ENCODE measurements at places on chromosomes 11 and 22.

DNA sequence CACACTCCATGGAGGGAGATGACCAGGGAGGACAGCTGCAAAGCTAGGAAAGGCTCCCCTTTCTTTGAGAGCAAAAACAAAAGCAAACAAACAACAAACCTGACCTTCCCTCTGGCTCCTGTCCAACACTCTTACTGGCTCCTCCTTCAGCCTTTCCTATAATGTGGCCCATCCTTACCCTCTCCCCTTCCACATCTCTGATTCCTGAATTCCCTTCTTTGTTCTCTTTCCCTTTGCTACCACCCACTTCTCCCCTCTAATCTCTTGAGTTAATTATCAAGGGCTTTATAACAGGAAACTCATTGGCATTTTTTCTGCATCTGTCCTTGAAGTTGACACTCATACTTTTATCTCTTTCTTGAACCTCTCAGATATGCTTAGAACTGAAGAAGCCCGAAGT, 56.3 kb downstream of the ZNF280B start:
- DNase-seq = no peak

GRCh38 chr11:100467821-100468508, 219.1 kb upstream of the ARHGAP42 start:
- DNase-seq = no peak

GRCh38 chr11:19696073-19696472, 16.6 kb upstream of the NAV2 start:
- DNase-seq = no peak

DNA sequence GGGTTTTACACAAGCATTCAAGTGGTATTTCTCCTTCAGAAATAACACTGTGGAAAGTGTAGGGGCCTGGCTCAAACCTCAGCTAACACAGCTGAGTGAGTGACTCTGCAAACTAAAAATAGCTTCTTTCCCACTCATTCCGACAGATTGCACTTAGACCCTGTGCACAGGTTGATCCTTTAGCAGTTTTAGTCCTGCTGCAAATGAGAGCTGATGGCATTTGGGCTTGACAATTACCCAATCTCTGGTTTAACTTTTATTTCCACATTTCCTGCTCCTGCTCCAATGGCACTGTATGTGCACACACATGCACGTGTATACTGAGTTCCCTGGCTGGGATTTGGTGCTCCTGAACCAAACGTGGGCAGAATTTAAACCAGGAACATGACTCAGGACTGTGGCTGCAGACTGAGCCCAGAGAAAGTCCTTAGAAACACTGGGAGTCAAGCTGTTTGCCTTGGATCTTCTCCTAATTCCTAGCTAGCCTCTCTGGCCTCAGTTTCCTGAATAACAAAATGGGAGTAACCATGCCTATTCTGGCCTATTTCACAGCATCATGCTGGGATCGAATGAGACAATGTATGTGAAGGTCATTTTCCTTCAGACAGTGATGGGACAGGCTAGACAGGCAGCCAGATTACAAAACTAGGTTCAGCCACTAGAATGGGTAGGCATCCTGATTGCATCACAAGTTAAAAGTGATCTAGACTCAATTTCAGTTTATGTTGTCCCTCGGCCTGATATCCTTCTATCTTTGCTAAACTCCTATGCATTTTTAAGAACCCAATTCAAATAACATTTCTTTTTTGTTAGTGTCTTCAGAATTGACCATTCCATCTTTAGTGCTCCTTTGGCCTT, 58.2 kb downstream of the SERGEF start:
- DNase-seq = peak; percentile 36

DNA sequence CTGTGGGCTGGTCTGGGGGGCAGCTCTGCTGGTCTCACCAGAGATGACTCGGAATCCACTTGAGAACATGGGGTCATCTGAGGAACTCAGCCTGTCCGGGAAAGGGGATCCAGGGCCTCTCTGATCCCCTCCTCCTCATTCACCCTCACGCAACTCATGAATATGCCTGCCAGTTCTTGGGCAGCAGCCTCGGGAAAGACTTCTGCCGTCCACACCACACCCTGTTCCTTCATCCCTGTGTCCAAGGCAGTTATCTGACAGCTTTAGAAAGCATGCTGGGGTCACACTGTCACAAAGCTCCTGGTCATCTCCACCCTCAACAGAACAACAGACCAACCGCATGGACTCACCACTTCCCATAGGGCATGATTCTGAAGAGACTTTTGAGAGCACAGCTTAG, 88.3 kb downstream of the AMOTL1 start:
- no peak for DNase-seq

DNA sequence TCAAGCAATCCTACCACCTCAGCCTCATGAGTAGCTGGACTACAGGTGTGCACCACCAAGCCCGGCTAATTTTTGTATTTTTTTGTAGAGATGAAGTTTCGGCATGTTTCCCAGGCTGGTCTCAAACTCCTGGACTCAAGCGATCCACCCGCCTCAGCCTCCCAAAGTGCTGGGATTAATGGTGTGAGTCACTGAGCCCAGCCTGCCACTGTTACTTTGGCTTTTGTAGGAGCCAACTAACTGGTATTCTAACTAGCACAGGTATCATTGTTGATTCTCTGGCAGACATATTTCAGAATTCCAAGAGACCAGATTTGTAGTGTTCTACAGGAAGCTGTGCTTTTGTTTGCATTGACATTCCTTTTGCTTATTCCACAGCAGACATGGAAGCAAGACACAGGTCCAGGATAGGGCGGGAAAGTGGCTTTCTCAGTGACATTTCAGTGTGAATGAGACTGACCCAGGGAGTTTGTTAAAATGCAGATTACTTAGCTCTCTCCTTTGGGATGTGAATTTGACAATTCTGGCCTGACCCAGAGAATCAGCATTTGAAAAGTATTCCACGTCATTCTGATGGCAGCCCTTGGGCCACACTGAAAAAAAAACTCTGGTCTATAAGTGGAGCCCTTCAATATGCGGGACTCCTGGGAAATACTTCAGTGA, 52.2 kb upstream of the PAX6 start:
- no peak for DNase-seq

DNA sequence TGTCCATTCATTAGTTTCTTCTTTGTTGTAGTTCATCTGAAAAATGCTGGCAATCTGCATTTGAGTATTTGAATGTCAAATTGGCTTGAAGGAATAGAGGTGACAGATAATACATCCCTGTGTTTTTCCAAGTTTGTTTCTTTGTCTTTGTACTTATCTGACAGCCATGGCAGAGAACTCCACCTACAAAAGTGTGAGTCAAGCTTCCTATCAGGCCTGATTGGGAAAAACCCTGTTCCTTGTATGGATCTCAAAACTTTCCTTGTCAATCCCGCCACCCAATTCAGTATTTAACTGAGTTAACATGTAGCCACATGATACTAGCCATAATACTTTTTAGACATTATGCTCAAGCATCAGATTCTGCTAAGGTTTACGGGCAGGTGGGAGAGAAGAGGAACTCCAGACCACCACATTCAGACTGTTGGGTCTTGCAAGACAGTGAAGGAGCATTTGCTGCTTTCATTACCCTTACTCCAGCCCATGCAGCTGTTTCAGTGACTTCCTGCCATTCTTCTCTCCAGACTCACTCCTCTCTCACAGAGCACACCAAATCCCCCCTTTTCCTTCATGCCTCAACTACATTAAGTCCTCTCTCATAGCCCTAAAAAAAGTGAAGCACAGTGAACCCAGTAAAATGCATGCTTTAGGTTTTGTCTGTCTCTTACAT, 65.9 kb downstream of the BLID start:
- DNase-seq = no peak

DNA sequence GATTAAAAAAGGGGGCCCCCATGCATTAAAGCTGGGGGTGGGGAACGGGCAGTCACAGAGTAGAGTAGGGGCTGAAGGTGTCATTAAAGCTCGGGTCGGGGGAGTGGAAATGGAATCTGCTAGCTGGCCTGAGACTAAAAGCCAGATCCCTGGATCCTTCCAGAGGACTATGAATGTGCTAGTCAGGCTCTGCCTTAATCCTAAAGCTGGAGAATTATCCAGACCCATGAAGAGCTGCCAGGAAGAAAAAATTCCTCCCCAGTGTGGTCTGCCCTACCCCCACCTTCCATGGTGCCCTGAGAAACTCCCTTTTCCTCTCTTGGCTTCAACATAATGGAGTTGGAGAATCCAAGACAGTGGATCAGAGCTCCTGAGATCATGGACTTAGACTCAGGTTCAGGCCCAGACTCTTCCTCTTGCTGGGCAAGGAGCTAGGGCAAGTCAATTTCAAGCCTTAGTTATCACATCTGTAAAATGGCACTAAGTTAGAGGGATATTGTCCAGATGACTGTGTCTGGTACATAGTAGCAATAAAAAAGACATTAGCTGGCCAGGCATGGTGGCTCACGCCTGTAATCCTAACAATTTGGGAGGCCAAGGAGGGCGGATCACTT, 24.0 kb upstream of the SMTN start:
- no peak for DNase-seq

GRCh38 chr11:10930224-10930971, 72.5 kb upstream of the ZBED5 start:
- peak; percentile 13 for DNase-seq

DNA sequence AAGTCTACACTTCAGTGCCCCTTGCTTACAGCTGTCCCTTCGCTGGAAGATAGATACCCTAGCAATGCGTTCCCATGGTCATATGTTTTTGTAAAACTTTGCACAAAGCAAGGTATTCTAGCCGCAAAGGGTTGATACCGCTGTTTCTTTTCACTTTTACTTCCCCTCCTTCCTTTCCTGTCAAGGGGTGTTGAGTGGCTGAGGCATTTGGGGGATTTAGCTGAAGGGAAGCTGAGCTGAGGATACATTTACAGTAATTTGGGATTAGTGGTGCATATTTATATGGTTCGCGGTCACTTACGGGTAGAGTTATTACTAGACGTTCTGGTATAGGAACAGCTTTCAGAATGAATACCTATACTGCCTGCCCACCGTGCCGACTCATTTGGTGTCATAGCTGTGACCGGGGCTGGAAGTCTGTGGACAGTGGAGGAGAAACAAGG, 86.9 kb upstream of the WNT11 start:
- no peak for DNase-seq

DNA sequence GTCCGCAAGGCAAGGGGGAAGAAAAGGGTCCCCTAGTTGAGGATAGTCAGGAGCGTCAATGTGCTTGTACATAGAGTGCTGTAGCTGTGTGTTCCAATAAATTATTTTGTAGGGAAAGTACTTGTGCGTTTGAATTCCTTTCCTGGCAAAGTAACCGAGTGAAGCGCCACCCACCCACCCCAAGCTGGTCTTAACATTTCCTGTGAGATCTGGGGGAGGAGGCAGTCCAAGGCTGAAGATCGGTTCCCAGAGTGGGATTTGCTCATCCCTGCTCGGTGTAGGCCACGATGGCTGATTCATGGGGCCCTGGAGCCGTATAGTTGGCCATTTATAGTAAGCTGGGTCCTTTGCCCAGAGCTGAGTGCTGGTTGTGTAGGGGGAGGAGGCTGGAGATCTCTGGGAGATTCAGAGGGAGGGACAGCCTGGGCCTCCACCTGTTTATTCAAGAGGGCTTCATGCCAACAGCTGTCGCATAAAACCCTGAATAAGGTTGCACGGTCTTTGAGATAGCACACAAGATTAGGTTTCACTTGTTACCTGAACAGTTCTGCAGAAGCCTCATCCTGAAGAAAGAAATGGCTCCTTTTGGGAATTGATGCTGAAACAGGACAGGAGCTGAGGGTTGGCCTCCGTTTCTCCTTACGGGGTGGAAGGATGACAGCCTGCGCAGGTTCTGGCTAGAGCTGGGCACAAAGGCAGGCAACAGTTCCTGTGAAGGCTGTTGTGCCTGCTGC, 2.4 kb downstream of the ATF4 start:
- peak; percentile 56 for DNase-seq

DNA sequence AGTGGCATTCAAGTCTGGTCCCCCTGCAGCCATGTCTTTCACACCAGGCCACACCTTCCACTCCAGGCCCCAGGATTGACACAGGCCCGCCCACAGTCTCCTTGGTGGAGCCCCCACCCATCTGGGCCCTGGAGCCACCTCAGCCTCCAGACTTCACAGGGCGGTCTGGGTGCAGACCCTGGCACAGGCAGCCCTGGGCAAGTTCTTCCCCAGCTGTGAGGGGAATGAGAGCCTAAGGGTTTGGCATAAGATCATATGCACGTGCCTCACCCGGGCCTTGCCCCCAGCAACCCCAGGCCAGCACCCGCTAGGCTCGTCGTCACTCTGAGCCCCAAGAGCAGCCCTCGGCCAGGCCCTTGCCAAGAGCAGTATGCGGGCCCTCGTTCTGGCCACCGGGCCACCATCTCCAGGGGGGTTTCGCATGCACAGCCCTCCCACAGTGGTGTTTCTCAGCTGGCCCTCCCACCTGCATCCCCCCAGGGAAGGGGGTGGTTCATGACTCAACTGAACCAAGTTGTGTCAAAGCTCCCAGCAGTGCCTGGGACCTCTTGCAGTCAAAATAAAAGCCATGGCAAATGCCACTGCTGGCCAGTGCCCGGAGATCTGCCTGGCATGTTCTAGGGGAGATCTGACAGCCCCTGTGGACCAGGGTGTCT, 70.4 kb upstream of the KCNQ1OT1 start:
- DNase-seq = no peak

Measured in Ammon's horn (tissue), 1 donor.